ENCODE measurements at places on chromosomes 6 and 20.

DNA sequence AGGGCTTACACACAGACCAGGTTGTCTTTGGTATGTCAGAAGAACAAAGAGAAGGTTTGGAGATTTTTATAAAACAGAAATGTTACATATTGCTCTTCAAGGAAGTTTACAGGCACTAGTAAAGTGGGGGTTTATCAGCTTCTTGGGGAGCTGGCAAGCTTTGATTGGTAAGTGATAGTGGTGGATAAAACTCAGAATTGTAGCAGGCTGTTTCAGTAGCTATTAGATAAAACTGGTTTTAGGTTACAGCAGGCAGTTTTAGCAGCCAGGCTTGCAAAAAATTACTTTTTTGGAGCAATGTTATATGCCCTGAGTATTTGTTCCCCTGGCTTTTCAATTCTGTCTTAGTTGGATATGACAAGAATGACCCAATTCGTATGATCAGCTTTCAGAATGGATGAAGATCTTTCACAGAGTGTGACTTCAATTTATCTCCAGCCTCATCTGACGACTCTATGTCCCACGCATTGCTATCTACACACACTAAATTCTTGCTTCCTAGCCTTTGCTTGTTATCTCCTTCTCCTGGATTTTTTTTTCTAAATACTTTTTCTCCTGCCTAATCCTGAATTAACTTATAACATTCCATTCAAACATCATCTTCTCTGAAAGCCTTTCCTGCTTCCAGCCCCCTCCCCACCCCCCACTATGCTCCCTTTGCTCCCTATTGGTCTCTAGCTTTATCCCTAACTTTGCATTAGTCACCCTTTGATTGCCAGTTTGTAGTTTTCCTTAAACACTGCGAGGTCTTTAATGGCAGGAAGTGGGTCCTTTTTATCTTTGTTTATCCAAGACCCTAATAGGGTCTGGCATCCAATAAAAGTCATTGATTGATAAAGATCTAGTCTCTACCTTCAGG, 1.0 kb upstream of the TOMM34 start:
- DNase-seq, result no peak

- DNase-seq, result no peak
Measured at GRCh38 chr6:47057830-47058540, 15.9 kb upstream of the ADGRF1 start.

GRCh38 chr6:26152226-26153101, 65.2 kb downstream of the HFE start:
- no peak for DNase-seq

- no peak for DNase-seq
Measured at GRCh38 chr20:34558320-34559218, at the start of gene MAP1LC3A. TSS of gene MAP1LC3A (plus strand) at chr20:34558718. CDS start at chr20:34558869, 151 bp downstream.

GRCh38 chr6:70079241-70079640, 212.9 kb downstream of the COL19A1 start:
- DNase-seq, result no peak

DNA sequence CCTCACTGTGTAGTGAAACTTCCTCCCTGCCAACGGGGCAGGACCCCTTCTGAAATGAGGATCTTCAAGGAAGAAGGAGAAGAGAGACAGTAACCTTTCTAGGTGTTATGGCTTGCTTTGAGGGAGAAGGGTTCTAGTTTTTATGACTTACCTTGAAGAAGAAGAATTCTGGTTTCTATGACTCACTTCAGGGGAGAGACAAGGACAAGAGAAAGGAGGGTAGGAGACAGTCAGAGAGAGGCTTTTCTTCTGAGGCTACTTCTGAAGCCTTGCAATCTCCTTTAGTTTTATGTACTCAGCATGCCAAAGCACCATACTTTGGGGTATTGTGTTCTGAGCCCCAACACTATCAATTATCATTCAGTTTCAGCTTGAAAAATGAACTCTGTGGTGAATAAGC, 25.8 kb upstream of the IBTK start:
- DNase-seq, result no peak

- DNase-seq, result no peak
Measured at GRCh38 chr6:116568821-116569755, 2.2 kb upstream of the RWDD1 start.

DNA sequence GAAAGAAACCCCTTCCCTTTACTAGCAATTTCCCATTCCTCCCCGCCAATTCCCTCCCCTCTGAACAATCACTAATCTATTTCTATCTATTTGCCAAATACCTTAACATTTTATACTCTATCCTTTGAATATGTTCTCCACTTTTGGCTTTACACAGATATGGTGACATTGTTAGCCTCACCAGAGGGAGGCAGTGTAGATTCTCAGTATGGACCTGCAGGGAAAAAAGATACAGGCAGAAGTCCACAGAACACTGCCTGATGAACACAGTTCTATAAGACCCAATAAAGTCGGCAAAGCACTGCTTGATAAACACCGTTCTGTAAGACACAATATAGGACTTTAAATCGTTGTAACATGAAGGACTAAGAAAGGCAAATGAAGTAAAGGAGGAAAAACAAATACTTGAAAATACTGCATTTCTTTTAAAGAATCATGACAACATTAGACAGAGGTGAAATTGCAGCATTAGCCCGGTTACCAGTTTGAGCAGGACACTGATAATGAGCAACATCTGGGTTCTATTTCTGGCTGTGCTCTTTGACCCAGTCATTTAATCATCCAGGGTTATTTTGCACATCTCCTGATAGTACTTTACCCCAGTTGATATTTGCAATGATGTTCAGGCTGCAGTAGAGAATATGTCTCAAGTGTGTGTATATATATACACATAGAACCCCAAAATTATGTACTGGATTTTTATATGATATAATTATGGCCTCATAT, 296.8 kb downstream of the UTRN start:
- no peak for DNase-seq

DNA sequence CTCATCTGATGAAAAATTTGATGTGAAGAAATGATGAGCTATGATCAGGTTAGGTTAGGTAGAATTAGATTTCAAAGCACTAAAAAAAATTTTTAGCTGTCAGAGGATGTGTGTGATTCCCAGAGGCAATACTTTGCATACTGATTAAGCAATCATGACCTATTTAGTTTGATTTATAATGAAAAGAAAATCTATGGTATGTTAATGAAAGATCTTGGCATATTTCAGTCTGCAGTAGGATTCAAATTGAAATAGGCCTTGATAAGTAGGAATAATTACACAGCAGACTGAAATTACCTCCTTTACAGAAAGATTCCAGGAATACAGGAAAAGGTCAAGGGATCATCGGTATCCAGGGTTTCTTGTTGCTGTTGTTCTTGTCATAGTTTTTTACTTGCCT, 69.3 kb downstream of the HDDC2 start:
- DNase-seq, result no peak

- no peak for DNase-seq
Measured at GRCh38 chr6:82681119-82681714, 317.6 kb downstream of the TPBG start.

DNA sequence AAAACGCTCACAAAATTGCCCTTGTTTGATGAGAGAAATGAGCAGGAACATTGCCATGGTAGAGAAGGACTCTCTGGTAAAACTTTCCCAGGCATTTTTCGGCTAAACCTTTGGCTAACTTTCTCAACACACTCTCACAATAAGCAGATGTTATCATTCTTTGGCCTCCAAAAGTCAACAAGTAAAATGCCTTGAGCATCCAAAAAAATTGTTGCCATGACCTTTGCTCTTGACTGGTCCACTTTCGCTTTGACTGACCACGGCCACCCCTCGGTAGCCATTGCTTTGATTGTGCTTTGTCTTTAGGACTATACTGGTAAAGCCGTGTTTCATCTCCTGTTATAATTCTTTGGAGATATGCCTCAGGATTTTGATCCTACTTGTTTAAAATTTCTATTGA, 41.1 kb upstream of the PREP start:
- no peak for DNase-seq

DNA sequence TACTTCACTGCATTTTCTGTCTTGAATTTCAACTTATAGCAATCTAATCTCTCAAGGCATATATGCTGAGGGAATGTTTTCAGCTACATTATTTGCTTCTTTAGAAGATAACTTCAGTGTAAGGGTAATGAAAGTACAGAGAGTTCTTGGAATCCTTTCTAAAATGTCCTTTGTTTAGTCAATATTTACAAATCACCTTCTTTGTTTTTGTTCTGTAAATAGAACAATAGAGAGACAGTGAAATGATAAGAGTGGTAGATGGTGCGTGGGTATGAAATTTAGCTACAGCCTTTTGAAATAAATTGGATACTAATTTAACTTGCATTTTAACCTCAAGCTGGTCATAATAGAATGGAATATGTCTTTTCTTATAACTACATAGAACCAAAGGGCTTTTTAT, 171.1 kb upstream of the MARCKS start:
- DNase-seq, result no peak

GRCh38 chr6:132736239-132736638, 21.5 kb downstream of the VNN2 start:
- DNase-seq, result no peak

GRCh38 chr6:7770111-7770510, 44.2 kb downstream of the BMP6 start:
- no peak for DNase-seq

GRCh38 chr6:925656-926213, 232.8 kb upstream of the EXOC2 start:
- no peak for DNase-seq

DNA sequence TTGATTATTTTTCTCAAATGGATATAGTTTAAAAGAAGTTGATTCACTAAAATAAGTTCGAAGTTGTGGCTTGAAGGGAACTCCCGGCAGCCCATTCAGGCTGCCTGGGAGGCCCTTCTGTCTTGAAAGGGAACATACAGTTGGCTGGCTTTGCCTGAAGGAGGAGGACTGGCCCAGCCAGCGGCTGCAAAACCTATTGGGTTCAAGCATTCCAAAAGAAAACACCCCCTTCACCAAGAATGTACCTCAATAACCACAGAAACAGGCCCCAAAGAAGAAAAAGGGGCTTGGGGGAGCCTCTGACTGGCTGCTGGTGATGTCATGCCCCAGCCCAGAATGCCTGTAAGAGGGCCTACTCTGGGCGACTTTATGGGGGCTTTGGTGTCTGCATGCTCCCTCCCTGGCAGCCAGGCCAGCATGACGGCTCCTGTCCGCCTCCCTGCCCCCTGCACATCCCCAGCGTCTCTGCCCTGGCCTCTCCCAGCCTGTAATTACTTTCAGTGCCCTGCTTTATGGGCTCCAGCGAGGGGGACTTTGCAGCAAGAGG, 36.5 kb downstream of the MAFB start:
- DNase-seq, result no peak

DNA sequence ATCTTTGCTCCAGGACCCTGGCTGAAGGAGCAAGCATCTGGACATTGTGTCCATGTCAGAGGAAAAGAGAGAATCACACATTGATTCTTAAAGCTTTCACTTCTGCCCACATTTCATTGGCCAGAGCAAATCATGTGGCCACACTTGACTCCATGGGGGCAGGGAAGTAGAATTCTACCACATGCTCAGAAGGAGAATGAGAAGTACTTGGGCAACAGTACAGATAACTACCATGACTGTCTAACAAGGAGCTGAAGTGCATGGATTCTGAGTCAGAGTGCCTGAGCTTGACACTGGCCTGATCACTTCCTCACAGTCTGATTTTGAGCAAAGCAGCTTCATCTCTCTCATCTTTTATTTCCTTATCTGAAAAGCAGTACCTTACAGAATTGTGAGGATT, 38.6 kb downstream of the GHRH start:
- no peak for DNase-seq

GRCh38 chr6:92377137-92377536, 1042.2 kb downstream of the EPHA7 start:
- DNase-seq, result no peak

DNA sequence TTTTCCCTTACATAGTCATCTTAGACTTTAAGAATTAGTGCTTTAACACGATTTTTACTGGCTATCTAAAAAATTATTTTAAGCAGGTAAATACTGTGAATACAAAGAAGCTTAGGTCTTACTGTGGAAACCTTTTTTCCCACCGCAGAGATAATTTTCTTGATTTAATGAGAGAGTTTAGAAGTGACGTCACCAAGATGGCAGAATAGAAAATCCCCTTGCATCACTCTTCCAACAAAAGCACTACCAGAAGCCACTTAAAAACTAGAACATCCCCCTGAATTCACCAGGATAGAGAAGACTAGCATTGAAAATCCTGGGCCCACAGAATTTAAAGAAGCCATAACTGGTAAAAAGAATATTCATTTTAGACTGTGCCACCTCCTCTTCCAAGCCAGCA, 375.4 kb upstream of the PTCHD4 start:
- DNase-seq, result no peak

DNA sequence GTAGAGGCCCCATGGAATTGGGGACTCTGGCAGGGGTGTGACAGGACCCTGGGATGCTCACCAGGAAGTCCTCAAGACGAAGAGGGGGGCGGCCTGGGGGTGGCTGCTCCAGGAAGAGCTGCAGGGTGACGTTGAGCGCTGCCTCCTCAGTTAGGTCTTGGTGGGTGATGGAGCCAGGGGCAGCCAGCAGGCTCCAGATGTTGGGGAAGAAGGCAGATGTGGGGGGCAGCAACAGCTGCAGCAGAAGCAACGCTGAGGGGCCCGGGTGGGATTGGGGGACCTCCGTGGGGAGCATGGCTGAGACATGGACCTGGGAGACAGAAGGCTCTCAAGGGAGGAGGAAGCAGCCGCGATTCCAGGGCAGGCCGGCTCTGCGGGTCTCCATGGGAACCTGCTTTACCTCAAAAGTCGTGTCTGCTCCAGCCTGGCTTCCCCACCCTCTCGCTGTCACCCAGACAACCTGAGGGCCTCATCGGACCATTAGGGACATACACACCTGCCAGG, 591 bp downstream of the VWA7 start:
- DNase-seq, result no peak

GRCh38 chr6:89975991-89976693, 81.9 kb downstream of the GJA10 start:
- DNase-seq, result no peak

- DNase-seq, result no peak
Measured at GRCh38 chr6:72968704-72969103, 256.6 kb downstream of the KHDC1L start.
